ENCODE measurements at places on chromosomes 7 and 10. TPM values are rescaled to one million over a fixed set of nuclear protein-coding genes. Genes with fewer than 3 reads are reported as not detected.

Gene CHCHD3
- 84.5 TPM for total RNA-seq

Gene KIFBP
- total RNA-seq = 50.4 TPM

Gene GIMAP8
- total RNA-seq = 1.3 TPM

Gene AFAP1L2
- total RNA-seq = 6.3 TPM

Gene CLRN3
- total RNA-seq = not detected

Gene TMEM270
- not detected for total RNA-seq

Gene SPOCK2
- 18.5 TPM for total RNA-seq

Gene SFMBT2
- 12.5 TPM for total RNA-seq

Gene NEUROG3
- not detected for total RNA-seq

Gene ORAI2
- total RNA-seq = 27.5 TPM

Gene OR2A7
- total RNA-seq = 0.94 TPM

Gene CDK14
- total RNA-seq = 115 TPM

Gene WNT16
- 0.31 TPM for total RNA-seq

Gene DYDC2
- 2.8 TPM for total RNA-seq

Gene MALRD1
- 10.3 TPM for total RNA-seq

Gene PSPH
- total RNA-seq = 16.0 TPM

Gene FAM237B
- not detected for total RNA-seq

Gene ZYX
- total RNA-seq = 16.6 TPM

Gene POLR2J
- total RNA-seq = 14.1 TPM

Gene UFSP1
- 2.5 TPM for total RNA-seq

Gene EVX1
- not detected for total RNA-seq

Gene ASB10
- total RNA-seq = not detected

Gene GNAT3
- total RNA-seq = not detected

Gene CHAT
- total RNA-seq = 0.63 TPM

Gene MACC1
- under 0.01 TPM for total RNA-seq

Gene PILRB
- 35.4 TPM for total RNA-seq

Gene CTNNA3
- total RNA-seq = 6.9 TPM

Gene OPALIN
- not detected for total RNA-seq

Gene UPF2
- 27.9 TPM for total RNA-seq

Gene CRHR2
- total RNA-seq = 2.8 TPM

Gene SP4
- 84.5 TPM for total RNA-seq

Gene PRSS1
- total RNA-seq = not detected

Gene GJC3
- total RNA-seq = not detected

Gene FXYD4
- not detected for total RNA-seq

Gene UNC5B
- 5.3 TPM for total RNA-seq

Gene ABCA13
- total RNA-seq = under 0.01 TPM

Gene AGBL3
- total RNA-seq = 10.3 TPM

Gene SLC26A3
- not detected for total RNA-seq

Gene BAMBI
- total RNA-seq = 1.9 TPM

Gene RASSF4
- total RNA-seq = 13.1 TPM

Gene PGAM2
- 2.5 TPM for total RNA-seq

Gene GBX1
- total RNA-seq = not detected

Gene RBAK
- 18.5 TPM for total RNA-seq
